T-cell (primary cell): ENCODE measurements at places on chromosomes 5 and 9. TPM values are rescaled to one million over a fixed set of nuclear protein-coding genes. Genes with fewer than 3 reads are reported as not detected.
A peak's percentile ranks its signal among the peaks of the same experiment; 100 is the strongest.

GRCh38 chr5:126376443-126376842, 46.8 kb upstream of the GRAMD2B start:
- DNase-seq, result no peak

Gene PCDHGB6
- total RNA-seq, result not detected

Gene CTXN3
- total RNA-seq, result not detected

DNA sequence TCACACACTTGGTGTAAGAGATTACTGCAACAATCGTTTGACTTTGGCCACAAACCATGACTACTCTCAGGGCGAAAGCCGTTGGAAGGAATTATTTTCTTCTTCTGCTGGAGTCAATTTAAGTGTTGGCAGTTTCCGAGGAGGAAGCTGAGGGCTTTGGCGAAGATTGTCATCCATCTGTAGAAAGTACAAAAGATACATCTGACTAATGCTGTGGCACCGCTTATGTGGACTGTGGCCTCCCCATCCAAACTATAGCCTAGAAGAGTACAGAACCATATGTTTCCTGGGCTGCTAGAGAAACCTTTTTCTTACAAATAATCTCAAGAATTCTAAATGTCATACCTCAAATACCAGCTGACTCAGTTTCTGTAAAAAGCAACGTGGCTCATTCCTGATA, 7.4 kb downstream of the MTX3 start:
- DNase-seq, result no peak

GRCh38 chr5:167346461-167346860, 945.0 kb upstream of the WWC1 start:
- no peak for DNase-seq

- no peak for DNase-seq
These were observed 260.0 kb downstream of the MAST4 start for GRCh38 chr5:66856041-66856805.

DNA sequence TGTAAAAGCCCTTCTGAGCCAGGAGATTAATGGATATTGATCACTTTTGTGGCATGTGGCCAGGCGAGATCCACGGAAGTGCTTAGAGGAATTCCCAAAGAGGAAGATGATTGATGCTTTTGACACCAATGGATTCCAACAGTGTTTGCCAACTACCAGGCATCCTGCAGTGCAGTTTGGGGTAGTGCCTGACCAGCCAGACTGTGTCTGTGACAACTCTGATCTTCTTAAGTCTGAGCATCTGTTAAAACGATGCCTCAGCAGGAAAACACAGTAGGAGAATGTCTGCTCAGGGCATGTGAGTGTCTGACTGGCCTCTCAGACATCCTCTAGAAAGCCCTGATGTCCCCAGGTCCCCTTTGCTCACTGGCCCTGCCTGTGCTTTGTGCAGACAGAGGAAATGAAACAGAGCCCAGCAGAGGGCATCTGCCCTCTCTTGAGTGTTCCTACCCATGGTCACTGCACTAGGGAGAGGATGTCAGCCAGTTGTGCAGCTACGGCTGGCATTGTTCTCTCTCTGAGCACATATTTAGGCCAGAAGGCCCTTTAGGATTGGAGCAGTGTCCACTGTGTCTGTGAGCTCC, 57.0 kb downstream of the TRPC7 start:
- DNase-seq, result no peak

Gene NUTM2F
- not detected for total RNA-seq

- peak; percentile 27 for DNase-seq
These were observed 63.9 kb downstream of the PCDH1 start for GRCh38 chr5:141814064-141814964.

Gene DNM1
- 2.8 TPM for total RNA-seq

Gene CDHR2
- 1.6 TPM for total RNA-seq

GRCh38 chr9:133737774-133738639, at the start of gene SARDH:
TSS of gene SARDH (minus strand) at chr9:133738352. CDS start at chr9:133734173, 4,179 bp downstream.
- no peak for DNase-seq

Gene LAMC3
- 0.35 TPM for total RNA-seq

Gene POU5F2
- 3.9 TPM for total RNA-seq

Gene EQTN
- not detected for total RNA-seq

DNA sequence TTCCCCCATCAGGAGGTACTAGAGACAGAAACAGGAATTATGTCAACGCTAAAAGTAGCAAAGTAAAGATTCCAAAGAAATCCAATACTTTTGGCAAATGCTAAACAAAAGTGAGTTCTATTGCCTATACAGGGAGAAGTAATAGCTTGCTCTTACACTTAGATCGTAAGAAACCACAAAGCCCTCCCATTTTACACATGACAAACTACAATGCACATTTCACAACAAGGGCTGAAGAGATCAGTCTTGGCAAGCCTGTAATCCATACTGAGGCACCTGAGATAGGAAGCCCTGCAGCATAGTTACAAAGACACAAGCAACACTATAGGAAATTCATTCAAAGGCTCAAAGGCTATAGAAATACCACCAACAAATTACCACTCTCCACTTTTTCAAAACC, 7.7 kb downstream of the HNRNPK start:
- no peak for DNase-seq

DNA sequence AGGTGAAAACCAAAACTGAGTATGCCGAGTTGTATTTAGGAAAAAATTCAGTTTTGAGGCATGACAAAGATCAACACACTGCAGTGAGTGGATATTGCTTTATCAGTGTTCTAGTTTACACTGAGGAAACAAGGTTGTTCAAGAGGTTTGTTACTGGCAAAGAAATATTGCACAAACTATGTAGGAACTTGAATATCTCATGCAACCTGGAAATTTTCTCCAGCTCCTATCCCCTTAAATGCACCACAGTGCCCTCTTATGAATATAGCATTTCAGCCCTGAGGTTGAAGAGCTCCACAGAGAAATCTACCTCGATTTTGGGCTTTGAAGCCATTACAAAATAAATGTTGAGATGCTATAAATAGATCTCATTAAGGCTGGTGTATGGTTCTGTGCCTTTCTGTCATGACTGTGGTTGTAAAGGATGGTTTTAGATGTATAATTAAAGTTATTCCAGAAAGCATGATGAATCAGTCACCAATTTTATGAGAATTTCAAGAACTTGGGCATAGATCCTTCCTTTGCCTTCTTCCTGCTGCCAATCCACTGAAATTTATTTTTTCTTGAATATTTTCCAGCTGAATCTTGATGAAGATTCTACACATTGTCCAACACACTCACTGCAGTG, 159.3 kb downstream of the SPATA31D1 start:
- DNase-seq, result no peak

GRCh38 chr5:5014586-5015235, 125.4 kb upstream of the ADAMTS16 start:
- DNase-seq, result no peak

DNA sequence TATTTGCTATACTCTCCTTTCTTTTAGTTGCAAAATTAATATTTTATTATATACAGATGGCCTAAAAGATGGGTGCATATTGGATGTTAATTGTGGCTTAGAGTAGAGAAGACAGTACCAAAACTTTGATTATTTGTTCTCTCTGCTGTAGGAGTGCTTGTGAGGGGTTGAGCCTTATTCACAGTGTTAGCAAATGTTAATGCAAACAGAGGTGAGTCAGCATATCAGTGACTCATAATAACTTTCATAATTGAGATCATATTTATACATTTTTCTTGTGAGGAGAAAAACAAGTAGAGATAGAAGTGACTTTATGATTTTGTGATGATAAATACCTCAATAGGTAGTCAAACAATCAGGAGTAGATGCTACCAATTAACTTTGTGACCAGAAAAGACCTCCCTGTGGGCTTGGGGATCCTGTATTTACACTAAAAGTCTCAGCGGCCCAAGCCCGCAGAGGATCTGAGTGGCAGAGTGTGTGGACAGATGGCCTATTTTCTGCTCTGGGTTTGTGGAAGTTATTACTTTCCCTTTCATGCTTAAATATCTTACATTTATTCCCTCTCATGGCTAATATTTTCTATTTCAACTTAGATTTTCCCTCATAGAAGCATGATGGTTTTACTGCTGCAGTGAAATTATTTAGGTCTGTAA, 226.5 kb downstream of the TAF11L14 start:
- no peak for DNase-seq

DNA sequence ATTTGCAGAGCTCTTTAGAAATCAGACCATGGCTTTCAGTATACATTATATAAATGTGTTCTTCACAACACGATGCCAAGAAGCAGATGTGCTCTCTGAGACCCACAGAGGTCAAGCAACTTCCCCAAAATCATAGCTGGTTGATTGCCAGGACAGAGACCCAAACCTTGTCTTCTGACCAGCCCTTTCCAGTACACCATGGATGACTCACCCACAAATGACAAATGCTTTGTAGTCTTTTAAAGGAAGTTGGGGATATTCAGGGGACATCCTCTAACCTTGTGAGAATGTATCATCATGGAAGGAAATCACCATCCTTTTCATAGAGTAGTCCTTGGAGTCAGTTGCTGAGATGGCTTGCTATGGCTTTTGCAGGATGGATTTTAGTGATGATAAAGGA, 30.1 kb downstream of the ZNF462 start:
- DNase-seq, result no peak

DNA sequence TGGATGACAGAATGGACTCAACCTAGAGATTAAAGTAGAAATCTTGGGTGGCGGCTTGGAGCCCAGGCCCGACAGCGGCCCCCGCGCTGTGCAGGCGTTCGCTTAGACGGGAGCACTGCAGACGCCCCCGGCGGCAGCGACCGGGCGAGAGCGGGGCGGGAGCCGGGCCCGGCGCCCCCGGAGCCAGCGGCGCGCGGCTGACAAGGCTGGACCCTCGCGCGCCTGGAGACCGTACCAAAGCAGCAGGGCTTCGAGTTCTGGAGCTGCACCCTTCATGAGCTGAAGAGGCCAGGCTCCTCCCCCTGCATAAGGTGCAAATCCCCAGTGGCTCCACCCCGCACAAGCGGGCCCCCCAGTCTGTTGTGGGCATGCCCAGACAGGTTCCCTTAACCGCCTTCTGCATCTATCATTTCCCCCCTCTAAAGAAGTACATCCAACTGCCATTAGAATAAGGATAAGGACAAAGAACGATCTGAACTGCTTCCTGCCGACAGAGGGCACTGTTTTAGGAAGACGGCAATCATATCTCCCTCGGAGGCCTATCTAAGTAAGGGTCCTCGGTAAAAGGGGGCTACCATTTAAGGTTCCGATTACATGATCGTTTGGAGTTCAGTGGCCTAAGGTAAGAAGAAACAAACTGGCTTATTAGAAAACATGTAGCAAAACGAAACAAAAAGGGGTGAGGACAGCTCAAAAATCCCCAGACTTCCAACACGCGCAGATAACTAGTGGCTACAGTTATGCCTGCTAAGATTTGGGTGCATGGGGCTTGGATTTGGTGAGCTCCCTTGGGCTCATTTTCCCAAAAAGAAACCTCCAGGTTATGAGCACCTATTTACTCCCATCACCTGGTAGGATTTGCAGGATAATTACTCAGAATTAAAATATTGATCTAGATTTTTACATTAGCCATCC, 66.3 kb downstream of the RGMB start:
- DNase-seq, result peak; percentile 26

- no peak for DNase-seq
These were observed 410.1 kb downstream of the AGTPBP1 start for GRCh38 chr9:85331626-85332025.

Gene DBH
- 0.26 TPM for total RNA-seq

DNA sequence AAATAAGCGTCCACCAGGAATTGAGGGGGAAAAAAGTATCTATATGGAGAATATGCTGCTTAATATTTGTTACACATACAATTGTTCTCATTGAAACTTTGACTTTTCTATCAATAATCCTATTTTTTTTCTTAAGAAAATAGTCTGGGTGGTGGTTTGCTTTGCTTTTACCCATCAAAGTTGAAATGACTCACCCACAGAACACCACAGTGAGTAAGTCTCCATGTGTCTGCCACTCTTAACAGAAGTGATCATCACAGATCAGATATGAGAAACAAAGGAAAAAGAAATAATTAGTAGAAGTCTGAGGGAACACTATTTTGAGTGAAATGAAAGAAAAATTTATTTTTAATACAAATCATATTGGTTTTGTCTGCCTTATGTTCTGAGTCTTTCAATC, 742.8 kb downstream of the CDH9 start:
- DNase-seq, result no peak

Gene GABBR2
- total RNA-seq, result 0.03 TPM

GRCh38 chr5:172173564-172174153, 14.4 kb downstream of the STK10 start:
- peak; percentile 40 for DNase-seq

GRCh38 chr9:27532046-27532445, 2.4 kb upstream of the MOB3B start:
- DNase-seq, result no peak

DNA sequence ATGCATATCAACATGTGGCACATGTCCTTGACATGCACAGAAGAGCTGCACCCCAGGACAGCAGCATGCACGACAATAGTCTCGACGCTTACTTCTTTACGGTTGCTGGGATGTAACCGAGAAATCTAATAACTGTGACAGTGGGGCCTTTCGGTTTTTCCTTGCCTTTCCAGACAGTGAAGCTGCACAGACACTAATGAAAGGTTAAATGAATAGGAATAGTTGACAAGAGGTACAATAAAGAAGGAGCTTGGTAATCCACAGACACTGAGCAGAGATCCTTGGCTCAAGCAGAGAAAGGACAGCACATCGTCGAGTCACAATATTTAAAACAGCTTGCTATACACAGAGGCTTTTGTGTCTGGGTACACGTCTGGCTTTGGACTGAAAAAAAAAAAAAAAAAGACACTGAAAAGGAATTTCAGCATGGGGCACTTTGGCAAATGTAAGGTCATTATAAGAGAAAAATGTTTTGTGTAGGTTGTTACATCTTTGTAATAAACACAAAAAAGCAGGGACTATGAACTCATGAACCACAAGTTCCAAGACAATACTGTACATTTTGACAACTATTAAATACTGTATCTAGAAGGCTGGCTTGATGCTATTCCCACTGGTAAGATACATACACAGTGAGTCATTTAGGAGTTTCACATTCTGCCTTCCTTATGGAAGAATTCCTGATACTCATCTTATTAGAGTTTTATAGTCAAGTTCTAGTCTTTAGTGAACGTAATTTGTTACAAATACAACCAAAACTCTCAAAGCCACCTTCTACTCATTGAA, 5.6 kb downstream of the BNC2 start:
- no peak for DNase-seq

Gene LCN15
- not detected for total RNA-seq

DNA sequence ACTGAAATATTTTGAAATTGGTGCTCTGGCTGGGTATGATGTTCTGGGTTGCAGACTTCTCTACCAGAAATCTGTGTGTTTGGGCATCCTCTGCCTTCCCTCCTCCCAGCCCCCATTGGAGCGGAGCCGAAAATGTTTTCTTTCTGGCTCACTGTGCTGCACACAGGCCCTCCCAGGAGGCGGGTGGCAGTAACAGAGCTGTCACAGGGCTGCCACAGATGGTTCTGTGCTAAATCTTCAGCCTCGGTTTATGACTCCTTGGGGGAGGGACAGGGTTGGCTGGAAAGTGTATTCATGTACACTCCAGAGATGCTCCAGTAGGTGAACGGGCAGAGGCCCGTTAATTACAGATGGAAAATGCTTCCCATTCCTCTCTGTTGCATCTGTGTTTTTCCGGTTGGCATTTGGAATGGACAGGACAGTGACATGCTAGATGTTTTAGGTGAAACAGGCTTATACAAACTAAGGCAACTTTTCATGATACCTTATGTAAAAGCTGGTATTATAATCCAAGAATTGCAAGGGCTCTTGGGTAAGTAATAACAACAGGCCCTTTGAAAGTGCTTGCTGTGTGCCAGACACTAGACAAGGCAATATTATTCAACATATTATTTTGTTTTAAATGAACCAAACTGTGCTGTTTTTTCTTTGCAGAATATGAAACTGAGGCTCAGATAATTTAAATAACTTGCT, 180.2 kb downstream of the ADCY2 start:
- no peak for DNase-seq

GRCh38 chr9:20382460-20383071, 239.7 kb downstream of the MLLT3 start:
- no peak for DNase-seq

Gene RAB3C
- total RNA-seq, result not detected
